ENCODE measurements at places on chromosomes 7 and 10.

- DNase-seq, result no peak
Observed at GRCh38 chr7:50372923-50373322, 68.4 kb downstream of the IKZF1 start.

DNA sequence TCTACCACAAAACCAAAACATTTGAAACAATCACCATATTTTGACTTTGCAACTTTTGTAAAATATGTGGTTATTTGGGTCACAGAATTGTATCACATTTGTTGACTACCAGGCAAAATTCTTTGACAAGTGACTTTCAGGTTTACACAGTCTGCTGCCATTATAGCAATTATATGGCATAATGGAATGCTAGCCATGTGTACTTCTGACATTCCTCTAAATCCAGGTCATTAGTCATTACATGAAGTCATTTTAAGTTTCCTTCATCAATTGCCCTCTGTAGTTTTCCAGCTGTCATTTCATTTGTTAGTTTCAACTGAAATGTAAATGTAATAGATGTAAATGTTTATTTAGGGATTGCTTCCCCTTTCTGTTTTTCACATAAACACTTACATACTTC lies 137.5 kb downstream of the IMMP2L start:
- no peak for DNase-seq

- no peak for DNase-seq
Observed at GRCh38 chr10:121340271-121340831, 257.9 kb downstream of the FGFR2 start.

- no peak for DNase-seq
Observed at GRCh38 chr7:24665564-24666294, 91.5 kb downstream of the GSDME start.

GRCh38 chr7:70406950-70407209 lies 725.1 kb upstream of the GALNT17 start:
- DNase-seq, result no peak

GRCh38 chr7:20795881-20796280 lies 9.2 kb upstream of the SP8 start:
- no peak for DNase-seq

- no peak for DNase-seq
Observed at GRCh38 chr7:368651-369475, 78.9 kb downstream of the FOXL3 start.

GRCh38 chr10:105982735-105983134 lies 1181.8 kb downstream of the SORCS1 start:
- DNase-seq, result no peak

GRCh38 chr7:16739863-16740622 lies 13.5 kb upstream of the TSPAN13 start:
- no peak for DNase-seq
